ENCODE measurements at places on chromosomes 2 and 18.

DNA sequence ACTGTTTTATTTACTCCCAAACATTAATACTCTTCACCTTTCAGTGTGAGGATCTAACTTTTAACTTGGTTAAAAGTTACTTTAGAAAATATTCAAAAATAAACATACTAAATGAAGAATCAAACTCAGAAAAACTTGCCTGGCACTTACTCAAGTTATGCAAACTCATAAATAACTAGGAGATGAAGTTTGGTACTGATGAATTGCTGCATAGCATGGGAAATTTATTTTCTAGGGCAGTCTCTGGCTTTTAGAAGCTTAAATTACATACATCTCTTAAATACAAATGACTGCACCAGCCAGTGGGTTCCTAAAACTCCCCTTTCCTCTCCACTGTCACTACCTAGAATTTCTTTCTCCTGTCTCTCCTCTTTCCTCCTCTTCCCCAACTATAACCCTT is 46.7 kb upstream of the CREB1 start:
- DNase-seq: no peak

DNA sequence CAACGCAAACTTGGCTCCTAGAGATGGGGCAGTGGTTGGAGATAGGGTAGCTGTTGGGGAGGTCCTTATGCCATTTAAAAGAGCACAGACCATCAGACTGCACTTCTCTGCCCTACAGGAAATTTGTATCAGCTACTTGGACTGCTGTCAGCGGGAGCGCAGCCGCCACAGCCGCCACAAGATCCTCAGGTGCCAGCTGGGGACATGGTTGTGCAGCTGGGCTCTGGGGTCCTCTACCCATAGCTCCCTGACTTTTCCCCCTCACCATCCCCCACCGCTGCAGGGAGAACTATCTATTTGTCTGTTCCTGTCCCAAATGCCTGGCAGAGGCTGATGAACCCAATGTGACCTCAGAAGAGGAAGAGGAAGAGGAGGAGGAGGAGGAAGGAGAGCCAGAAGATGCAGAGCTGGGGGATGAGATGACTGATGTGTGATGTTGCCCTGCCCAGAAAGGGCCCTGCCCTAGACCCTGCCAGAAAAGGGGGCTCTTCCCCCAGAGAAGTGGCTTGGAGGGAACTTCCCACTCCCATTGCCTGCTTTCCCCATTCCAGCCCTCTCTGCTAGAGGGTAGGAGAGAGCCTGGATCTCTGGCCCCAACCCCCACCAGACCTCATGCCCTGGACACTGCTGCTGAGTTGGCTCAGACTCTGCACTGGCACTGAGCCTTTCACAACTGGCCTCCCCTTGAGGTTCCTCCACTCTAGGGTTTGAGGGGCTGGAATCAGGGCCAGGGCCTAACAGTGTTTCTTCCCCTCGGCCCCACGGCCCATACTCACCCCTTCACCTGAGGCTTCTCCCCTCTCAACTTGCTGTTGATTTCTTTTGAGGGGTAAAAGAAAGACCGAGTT is 7.3 kb downstream of the PRADC1 start:
- DNase-seq: no peak

DNA sequence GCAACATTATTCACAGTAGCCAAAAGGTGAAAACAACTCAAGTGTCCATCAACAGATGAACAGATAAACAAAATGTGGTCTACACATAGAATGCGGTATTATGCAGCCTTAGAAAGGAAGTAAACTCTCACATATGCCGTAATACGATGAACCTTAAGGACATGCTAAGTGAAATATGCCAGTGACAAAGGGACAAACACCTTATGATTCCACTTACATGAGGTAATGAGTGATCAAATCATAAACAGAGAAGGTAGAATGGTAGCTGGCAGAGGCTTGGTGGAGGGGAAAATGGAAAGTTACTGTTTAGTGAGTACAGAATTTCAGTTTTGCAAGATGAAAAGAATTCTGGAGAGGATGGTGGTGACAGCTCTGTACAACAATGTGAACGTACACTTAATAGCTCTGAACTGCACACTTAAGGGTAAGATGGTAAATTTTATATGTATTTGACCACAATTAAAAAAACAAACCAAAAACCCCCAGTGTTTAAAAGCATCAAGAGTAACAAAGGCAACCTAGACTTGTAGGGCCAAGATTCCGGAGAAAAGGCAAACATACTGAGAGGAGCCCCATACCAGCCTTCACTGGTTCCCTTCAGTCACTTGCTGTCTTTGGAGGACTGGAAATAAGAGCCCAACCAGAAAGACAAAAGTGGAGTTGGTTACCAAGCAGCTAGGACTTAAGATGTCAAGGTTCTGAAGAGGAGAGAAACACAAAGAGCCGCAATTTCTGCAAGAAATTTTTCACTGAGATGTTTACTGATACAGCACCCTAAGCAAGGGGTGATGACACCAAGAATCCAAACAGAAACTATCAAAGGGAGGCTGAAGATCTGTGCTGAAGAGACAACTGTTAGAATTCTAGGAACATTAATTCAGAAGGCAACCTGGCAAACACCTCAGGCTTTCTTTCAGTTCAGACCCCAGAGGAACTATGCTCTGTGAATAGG is 61.3 kb downstream of the CUL3 start:
- DNase-seq: no peak

- DNase-seq: peak; percentile 97
Measured at GRCh38 chr2:43221763-43222474, 4.5 kb downstream of the ZFP36L2 start.

DNA sequence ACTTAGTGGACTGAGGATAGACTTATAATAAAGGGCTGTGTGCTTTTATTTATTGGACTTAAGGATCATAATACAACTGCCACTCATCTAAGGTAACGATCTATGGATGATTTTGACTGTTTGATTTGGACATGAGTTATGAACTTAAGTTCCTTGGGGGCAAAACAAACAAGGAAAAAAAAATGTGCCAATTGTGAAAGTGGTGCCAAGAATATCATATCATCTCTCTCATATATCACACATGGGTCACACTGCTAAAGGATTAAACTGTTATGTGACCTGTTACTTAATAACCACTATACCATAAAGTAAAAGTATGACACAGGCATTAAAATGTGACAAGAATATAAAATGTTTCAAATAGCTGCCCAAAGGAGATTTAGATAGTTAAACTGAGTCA is 886.3 kb downstream of the ERBB4 start:
- no peak for DNase-seq

DNA sequence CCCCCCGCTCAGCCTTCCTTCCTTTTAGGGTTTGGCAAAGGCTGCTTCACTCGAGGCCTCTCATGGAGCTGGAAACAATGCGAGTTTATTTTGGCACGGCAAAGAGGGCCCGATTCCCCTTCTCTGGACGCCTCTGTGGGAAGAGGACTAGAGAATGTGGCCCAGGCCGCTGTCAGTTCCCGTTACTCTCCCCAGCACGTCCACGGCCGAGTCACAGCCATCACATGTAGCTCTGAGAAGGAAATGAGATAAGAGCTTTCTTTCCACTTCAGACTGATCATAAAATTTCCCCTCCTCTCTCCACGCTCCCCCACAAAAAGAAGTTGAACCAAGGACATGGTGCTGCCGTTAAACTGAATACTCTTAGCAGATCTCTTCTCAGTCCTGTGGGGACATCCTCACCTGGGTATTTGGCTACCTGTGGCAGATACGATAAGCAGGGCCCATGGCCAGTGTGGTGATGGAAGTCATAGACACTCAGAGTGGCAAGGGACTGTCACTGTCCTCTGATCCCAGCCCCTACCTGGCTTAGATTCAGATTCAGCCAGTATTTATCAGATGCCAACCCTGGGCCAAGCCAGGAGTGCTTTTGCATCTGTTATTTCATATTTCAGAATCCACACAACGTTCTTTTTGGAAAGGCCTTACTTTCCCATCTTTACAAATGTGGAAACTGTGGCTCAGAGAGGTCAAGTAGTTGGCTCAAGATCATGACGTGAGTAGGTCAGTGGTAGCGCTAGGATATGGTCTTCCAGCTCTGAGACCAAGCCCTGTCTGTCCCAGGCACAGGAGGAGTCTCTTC is 101.2 kb downstream of the MCFD2 start:
- no peak for DNase-seq

GRCh38 chr2:138536302-138536701 is 34.7 kb downstream of the SPOPL start:
- DNase-seq: peak; percentile 13

GRCh38 chr2:71534826-71535225 is 81.5 kb downstream of the DYSF start:
- no peak for DNase-seq

GRCh38 chr2:85917887-85918795 is 29.4 kb upstream of the ST3GAL5 start:
- DNase-seq: no peak

GRCh38 chr18:4755848-4756247 is 300.7 kb upstream of the DLGAP1 start:
- no peak for DNase-seq

- DNase-seq: no peak
Measured at GRCh38 chr2:120541972-120542670, 193.5 kb upstream of the GLI2 start.

DNA sequence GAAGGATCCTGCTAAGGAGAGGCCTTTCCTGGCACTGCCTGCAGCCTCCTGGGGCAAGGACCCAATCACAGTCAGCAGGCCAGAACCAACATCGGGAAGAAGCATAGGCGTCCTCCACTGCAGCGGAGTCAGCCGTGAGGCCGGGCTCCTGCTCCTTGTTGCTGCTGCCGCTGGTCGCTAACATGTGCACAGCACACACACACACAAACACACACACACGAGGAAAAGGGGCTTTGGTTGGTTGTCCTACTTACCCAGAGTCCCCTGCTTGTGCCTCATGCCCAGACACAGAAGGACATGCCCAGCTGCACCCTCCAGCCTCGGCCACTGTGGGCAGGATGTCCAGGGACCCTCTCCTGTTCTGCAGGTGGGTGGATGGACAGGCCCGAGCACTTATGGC is 209.4 kb downstream of the GLI2 start:
- no peak for DNase-seq

DNA sequence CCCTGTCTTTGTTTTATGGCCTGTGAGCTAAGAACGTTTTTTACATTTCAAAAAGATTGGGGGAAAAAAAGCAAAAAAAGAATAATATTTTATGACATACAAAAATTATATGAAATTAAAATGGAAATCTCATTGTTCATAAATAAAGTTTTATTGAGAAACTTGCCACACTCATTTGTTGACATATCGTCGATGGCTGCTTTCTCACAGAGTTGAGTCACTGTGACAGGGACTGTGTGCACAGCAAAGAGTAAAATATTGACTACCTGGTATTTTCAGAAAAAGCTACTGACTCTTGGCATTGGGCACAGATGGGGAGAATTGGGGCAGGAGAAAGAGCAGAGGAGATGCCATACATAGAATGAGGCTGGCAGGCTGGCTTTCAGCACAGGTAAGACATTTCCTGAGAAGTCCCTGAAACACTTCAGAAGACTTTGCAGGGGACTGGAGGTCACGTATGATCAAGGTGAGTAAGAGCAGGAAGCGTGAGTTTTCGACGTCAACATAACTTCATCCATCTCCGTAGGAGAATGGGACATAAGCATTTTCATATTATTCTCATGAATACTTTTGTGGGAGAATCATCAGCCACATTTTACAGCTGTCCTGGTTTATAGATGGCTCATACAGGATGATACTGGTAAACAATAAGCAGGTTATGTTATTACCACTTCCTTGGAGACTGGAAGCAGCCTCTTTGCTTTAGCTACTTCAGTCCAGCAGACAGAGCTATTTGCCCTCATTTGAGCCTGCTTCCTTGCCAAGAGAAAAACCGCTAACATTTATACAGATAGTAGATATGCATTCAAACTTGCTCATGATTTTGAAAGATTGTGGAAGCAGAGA is 32.5 kb upstream of the PUM2 start:
- no peak for DNase-seq

- DNase-seq: peak; percentile 12
Measured at GRCh38 chr18:37564711-37565100, 892 bp downstream of the CELF4 start.

DNA sequence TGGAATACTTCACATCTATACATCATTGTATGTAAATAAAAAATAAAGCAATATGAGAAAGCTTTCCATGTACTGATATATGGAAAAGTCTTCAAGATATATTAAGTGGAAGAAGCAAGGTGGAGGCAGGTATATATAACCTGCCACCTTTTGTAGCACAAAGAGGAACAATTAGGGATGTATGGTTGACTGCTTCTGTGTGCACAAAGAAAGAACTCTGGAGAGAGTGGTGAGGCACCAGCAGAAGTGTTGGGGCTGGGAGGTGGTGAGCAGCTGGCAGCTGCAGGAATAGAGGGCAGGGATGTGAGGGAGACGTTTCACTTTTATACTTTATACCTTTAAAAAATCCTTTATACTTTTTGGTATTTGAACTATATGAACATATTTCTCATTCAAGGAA is 26.1 kb downstream of the KIF5C start:
- DNase-seq: no peak
